ENCODE measurements at places on chromosomes 7 and 10. TPM values are rescaled to one million over a fixed set of nuclear protein-coding genes. Genes with fewer than 3 reads are reported as not detected.

The PDZD7 gene
- polyA plus RNA-seq = 1.7 TPM

The CCL24 gene
- not detected for polyA plus RNA-seq

DNA sequence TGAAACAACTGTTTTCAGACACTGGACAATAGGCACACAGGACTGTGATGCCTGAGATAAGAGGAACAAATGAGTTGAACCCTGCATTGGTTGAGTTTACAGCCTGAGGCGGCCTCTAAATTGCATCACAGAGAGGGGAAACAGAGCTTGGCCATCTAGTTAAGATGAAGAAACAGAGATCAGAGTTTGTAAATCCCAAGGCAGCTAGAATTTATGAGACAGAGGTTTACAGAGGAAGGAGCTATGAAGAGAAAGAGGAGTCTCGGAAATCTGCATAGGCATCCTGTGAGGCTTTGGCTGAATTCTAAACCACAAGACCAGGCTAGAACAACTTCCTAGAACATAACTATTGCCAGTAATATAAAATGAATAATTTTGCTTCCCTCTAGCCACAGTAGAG is 41.0 kb upstream of the OIT3 start:
- DNase-seq = no peak

GRCh38 chr7:102897211-102897631 is 15.6 kb upstream of the LRRC17 start:
- DNase-seq = no peak

DNA sequence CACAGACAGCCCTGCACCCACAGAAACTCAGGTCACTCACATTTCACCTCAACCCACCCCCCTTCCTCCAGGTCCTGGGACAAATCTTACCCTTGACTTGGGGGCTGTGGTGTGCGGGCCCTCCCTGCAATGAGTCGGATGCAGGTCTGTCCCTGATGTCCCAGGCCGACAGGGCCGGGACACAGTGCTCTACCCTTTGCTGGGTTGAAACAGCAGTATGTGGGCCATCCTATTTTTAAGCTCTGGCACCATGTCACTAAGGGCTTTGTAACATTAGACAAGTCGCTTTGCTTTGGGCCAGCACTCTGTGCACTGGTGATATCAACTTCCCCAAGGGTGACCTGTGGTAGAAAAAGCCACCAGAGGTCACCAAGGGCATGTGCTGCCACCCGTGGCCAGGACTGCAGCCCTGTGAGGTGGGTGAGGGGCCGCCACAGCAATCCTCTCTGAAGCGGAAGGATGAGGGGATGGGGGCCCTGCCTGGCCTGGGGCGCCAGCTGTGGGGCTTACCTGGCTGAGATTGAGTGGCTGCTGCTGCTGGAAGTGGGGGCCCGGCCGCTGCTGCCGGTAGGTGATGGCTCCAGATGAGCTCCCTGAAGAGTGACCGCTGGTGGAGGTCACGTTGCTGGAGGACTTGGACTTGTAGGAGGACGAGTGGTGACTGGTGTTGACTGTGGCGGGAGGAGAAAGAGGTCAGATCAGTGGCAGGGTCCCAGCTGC is 51.3 kb downstream of the CLEC2L start:
- no peak for DNase-seq

GRCh38 chr7:91346426-91346825 is 82.2 kb downstream of the FZD1 start:
- DNase-seq = no peak

GRCh38 chr10:43899224-43899959 is 250.7 kb upstream of the ZNF32 start:
- no peak for DNase-seq

The SRGN gene
- polyA plus RNA-seq = not detected

The EBLN1 gene
- polyA plus RNA-seq = not detected
